ENCODE measurements at places on chromosomes 1 and 21.

DNA sequence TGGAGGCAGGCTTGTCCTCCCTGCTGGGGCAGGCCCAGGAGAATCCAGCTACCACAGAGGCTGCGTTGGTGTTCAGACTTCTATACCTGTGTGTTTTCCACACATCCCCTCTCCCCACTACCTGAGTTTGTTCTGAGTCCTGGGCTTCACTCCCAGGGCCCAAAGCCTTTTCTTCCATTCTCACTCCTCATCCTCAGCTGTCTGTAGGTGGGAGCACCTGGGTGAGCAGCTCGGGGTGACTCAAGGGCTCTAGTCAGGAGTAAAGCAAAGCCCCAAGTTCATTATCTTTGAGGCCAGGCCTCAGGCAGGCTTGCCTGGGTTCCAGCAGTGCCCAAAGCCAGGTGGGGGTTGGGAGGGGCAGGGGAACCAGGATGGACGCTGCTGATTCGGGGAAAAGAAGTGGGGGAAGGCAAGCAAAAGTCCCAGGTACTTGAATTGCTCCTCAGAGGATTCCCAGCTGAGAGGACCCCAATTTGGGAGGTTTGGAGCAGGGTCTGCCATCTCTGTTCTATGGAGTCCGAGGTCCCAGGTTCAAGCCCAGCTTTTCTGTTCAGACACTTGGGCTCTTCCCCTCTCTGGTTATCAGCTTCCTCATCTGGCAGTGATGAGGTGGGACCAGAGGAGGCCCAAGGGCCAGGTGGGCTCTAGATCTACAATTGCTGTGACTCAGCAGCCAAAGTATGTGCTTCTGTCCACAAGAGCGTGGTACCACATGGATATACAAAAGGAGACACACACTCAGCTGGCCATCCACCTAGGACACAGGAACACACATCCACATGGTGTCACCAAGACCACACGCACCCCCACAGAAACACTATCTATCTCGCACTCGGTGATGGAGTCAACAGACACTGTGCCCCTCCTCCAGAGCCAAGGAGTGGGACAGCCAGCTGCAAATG lies 5.8 kb upstream of the PTPN7 start:
- no peak for DNase-seq

DNA sequence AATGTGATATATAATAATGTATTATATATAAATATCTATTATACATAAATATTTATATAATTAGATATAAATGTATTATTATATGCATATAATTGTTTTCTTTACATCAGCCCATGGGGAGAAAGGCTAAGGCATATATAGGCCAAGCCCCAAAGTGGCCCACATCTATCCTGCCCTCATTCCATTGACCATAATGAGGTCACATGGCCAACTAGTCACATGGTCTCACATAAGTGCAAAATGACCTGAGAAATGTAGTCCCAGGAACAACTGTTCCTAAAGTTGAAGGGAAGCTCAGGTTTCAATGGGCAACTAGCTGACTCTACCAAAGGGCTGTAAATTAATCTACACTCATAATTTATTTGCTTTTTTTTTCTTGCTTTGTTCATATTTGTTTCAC lies 14.5 kb upstream of the CCDC185 start:
- DNase-seq: no peak

GRCh38 chr1:44857446-44857845 lies 14.4 kb upstream of the PTCH2 start:
- DNase-seq: no peak

GRCh38 chr1:39788758-39789570 lies at the start of gene BMP8B:
BMP8B (minus strand) TSS chr1:39788865; CDS start chr1:39788485, 380 bp downstream.
- no peak for DNase-seq
